ENCODE measurements at places on chromosomes 13 and 19.

DNA sequence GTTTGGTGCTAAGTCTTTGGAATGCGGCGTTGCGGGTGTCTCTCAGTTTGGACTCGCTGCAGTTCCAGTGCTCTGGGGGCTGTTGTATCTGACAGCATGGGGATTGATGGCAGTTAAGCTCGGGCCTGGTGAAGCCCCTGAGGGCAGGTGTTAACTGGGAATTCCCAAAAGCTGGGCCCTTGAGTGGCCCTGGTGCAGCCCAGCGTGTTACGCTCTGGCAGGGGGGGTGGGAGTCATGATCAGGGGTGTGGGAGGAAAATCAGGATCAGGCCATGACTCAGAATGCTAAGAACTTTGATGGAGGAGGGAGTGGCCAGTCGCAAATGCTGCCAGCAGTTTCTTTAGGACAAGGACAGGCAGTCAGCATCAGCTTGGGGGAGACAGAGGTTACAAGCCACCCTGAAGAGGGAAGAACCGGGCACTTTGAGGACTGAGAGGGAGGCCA is 19.6 kb downstream of the AP2A1 start:
- peaks cover 5% of the 10 kb centered on the region for H3K4me1 ChIP-seq
- peak overlapping the region; percentile 34 for H3K27ac ChIP-seq
- no peak overlapping the region for H3K4me3 ChIP-seq

DNA sequence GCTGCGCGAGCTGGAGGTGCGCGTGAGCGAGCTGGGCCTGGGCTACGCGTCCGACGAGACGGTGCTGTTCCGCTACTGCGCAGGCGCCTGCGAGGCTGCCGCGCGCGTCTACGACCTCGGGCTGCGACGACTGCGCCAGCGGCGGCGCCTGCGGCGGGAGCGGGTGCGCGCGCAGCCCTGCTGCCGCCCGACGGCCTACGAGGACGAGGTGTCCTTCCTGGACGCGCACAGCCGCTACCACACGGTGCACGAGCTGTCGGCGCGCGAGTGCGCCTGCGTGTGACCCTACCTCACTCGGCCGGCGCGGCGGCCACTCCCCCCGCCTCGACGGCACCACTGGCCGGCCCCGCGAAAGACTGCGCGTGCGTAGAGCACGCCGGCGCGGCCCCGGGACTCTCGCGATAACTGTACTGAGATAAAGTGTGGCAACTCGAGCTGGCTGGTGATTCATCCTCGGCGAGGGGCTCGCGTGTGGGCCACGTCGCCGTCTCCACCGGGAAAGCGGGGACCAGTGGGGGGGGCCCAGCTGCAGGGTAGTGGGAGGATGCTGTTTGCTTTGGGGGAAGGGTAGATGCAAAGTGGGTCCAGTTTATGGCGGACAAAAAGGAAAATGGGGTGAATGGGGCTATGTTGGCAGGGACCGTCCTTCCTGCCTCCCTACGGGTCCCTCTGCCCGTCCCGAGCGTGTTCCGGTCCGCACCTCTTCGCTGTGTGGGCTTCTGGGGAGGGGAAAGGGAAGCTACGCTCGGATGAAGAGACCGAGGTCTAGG is 11.4 kb downstream of the FUT6 start:
- peak; percentile 95 for DNase-seq
- H3K27ac ChIP-seq = peak overlapping the region; percentile 82
- H3K27me3 ChIP-seq = no peaks in the 10 kb centered on the region
- no peaks in the 10 kb centered on the region for H3K36me3 ChIP-seq
- peak overlapping the region; percentile 50 for H3K4me3 ChIP-seq

- no peak for DNase-seq
- peaks cover 16% of the 10 kb centered on the region for H3K4me1 ChIP-seq
- no peaks in the 10 kb centered on the region for H3K27me3 ChIP-seq
- no peak overlapping the region for H3K4me3 ChIP-seq
Measured at GRCh38 chr19:2027361-2027760, 11.8 kb upstream of the BTBD2 start.

GRCh38 chr19:42115219-42115618 is 17.0 kb downstream of the POU2F2 start:
- no peaks in the 10 kb centered on the region for H3K36me3 ChIP-seq
- H3K4me3 ChIP-seq = no peak overlapping the region
- no peaks in the 10 kb centered on the region for H3K27me3 ChIP-seq
- H3K27ac ChIP-seq = no peak overlapping the region
- DNase-seq = no peak
- H3K4me1 ChIP-seq = peaks cover 11% of the 10 kb centered on the region

DNA sequence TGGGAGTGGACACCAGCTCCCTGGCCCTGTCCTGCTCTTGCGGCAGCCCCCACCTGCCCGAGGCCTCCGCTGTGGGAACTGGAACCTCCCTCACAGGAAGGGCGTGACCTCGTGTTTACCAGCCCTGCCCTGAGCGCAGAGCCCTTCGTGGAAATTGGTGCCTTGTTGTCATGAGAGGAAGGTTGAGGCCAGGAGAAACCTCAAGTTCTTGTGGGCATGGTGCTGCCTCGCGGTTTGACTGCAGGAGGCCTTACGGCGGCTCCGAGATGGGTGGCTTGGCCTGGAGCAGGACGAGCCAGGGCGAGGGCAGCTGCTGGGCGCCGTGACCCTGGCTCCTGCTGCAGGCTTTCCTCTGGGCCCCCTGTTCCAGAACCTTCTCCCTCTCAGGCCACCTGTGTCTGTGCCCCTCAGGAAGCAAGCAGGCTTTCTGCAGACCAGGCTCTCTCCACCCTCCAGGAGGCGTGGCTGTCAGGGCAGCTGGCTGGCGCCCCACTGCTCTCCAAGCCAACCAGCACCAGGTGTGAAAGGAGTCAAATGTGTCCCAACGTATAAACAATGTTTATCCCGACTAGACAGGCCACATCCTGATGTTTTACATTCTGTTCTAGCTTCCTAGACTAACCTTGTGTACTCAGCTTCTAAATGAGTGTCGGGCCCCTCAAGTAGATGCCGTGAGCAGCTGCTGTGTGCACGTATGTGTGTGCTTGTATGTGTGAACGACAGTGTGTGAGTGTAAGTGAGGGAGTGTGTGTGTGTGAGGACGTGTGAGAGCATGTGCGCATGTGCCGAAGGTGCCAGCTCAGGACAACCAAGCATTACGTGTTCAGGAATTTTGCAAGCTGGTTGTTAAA is 10.4 kb upstream of the RASA3 start:
- no peaks in the 10 kb centered on the region for H3K36me3 ChIP-seq
- peak overlapping the region; percentile 67 for H3K27ac ChIP-seq
- H3K4me3 ChIP-seq = no peak overlapping the region
- H3K27me3 ChIP-seq = no peaks in the 10 kb centered on the region
- H3K4me1 ChIP-seq = peaks cover 10% of the 10 kb centered on the region
- DNase-seq = peak; percentile 78

GRCh38 chr19:9323557-9323918 is 441 bp upstream of the ZNF559 start:
- DNase-seq = peak; percentile 59
- H3K4me3 ChIP-seq = peak overlapping the region; percentile 59
- no peaks in the 10 kb centered on the region for H3K27me3 ChIP-seq
- H3K36me3 ChIP-seq = no peaks in the 10 kb centered on the region
- no peaks in the 10 kb centered on the region for H3K4me1 ChIP-seq

- H3K27me3 ChIP-seq = no peaks in the 10 kb centered on the region
- DNase-seq = peak; percentile 60
- no peaks in the 10 kb centered on the region for H3K36me3 ChIP-seq
- peak overlapping the region; percentile 100 for H3K27ac ChIP-seq
- H3K4me3 ChIP-seq = peak overlapping the region; percentile 69
Measured at GRCh38 chr13:102846261-102847015, 606 bp downstream of the ERCC5 start.

- peaks cover 24% of the 10 kb centered on the region for H3K4me1 ChIP-seq
- H3K27me3 ChIP-seq = no peaks in the 10 kb centered on the region
- DNase-seq = peak; percentile 70
- peak overlapping the region; percentile 67 for H3K27ac ChIP-seq
- no peak overlapping the region for H3K4me3 ChIP-seq
Measured at GRCh38 chr19:43784981-43785808, 4.4 kb upstream of the KCNN4 start.

- no peaks in the 10 kb centered on the region for H3K27me3 ChIP-seq
- no peak overlapping the region for H3K4me3 ChIP-seq
- no peaks in the 10 kb centered on the region for H3K4me1 ChIP-seq
- no peak for DNase-seq
- no peaks in the 10 kb centered on the region for H3K36me3 ChIP-seq
Measured at GRCh38 chr13:98905199-98905598, 72.7 kb downstream of the DOCK9 start.

Data from transverse colon (tissue), 4 donors.